ENCODE measurements at places on chromosomes 2 and 18. TPM values are rescaled to one million over a fixed set of nuclear protein-coding genes. Genes with fewer than 3 reads are reported as not detected.

- no peak for DNase-seq
These were observed 130.1 kb downstream of the MAP2 start for GRCh38 chr2:209553913-209554312.

DNA sequence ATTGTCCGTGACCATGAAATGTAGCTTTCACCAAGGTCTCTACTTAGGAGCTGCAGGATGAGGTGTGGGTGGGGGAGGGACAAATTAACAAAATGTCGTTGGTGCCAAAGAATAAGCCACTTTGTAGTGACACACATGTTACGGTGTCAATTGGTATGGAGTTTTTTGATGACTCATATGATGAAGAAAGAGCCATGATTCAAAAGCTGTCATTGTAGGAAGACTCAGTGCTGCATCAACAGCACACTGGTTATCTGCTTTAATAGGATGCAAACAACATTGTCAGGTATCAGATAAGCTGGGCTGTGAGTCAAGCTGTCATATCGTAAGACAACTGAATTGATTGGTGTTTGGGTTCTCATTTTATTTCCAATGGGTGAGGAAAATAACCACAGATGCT is 36.6 kb upstream of the BOD1L2 start:
- DNase-seq = no peak

DNA sequence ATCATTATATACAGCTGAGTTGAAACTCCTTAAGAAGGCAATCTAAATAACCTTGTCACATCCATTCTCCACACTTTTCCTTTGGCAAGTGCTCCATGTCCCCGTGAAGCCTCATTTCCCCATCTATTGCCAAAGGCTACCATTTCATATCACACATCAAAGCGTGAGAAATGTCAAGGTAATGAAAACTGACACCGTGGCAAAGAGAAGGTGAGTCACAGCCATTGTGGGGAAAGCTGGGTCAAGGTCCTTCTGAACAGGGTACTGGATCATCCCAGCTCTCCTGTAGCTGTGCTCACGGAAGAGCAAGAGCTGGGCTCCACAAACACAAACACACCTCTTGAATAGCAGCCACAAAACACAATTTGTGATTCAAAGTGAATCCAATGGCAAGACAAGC is 58.2 kb upstream of the REG3G start:
- no peak for DNase-seq

The ITGB6 gene
- 47.9 TPM for polyA plus RNA-seq

The CCDC148 gene
- 0.62 TPM for polyA plus RNA-seq

DNA sequence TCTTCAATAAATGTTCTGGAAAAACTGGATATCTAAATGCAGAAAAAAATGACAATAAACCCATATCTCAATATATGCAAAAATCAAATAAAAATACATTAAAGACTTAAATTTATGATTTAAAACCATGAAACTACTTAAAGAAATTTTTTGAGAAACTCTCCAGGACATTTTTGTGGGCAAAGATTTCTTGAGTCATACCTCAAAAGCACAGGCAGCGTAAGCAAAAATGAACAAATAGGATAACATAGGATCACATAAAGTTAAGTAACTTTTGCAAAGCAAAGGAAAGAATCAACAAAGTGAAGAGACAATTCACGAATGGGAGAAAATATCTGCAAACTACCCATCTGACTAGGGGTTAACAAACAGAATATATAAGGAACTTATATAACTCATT is 1545.5 kb downstream of the SUCLG1 start:
- DNase-seq = no peak

The GPR45 gene
- not detected for polyA plus RNA-seq

DNA sequence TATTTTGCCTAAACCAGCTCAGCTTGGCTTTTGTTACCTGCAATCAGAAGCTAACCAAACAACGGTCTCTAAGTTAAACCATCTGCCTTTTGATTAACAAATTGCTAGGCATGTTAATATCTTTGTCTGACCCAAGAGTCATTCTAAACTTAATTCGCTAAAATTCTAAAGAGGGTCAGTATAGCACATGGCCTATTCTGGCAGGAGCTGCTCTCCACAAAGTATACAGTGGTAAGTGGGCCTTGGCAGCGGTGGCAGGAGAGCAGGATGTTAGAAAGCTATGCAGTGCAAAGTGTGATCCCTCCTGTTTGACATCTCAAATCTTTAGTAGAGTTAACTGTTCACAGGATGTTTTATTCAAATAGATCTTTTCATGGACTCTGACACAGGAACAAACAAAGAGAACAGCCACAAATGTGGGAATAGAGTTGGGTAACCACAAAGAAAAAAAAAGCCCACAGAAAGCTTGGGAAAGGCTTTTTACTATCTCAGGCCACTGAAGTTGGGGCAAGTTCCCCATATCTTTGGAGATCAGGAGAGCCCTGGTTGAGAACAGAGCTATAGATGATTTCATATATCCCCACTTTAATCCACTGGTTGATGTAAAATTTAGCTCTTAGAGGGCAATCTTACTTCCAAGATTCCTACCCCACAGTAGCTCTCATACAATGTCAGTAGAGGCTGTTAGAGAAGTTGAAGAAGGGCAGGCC is 10.6 kb downstream of the CFAP210 start:
- no peak for DNase-seq

The NAT8 gene
- polyA plus RNA-seq = 0.33 TPM

- no peak for DNase-seq
These were observed 53.3 kb downstream of the LONRF2 start for GRCh38 chr2:100268986-100269385.

DNA sequence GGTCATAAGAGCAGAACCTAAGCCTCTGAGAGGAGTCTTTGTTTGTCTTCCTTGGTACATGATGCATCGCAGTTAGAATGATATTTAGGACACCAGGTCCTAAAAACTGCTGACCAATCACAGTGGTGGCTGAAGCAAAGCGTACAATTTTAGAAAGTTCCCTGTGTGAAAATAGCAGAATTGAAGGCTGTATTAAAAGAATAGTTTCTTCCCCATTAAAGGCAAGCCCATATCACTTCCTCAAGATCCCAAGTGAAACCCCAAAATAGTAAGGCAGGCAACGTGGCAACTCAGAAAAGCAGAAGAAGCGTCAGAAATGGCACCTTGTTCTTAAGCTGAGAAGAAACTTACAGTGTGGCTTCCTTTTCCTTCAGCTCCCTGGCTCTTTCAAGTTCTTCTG is 154.8 kb upstream of the PGAP1 start:
- DNase-seq = no peak

The AFF3 gene
- 4.5 TPM for polyA plus RNA-seq

GRCh38 chr2:241008711-241009121 is 10.3 kb downstream of the SNED1 start:
- no peak for DNase-seq

GRCh38 chr18:48296581-48296980 is 112.6 kb downstream of the ZBTB7C start:
- DNase-seq = no peak

All from muscle of arm (tissue), 14 donors.